ENCODE measurements at places on chromosomes 2 and 18. TPM values are rescaled to one million over a fixed set of nuclear protein-coding genes. Genes with fewer than 3 reads are reported as not detected.

The SPP2 gene
- total RNA-seq, result not detected

The STAT1 gene
- total RNA-seq, result 30.1 TPM

- DNase-seq, result no peak
Observed at GRCh38 chr2:175111200-175111657, 56.8 kb downstream of the ATF2 start.

The RAX gene
- total RNA-seq, result not detected

The SEPTIN10 gene
- total RNA-seq, result 18.3 TPM

- no peak for DNase-seq
Observed at GRCh38 chr2:85355073-85355410, 473 bp downstream of the ELMOD3 start.

DNA sequence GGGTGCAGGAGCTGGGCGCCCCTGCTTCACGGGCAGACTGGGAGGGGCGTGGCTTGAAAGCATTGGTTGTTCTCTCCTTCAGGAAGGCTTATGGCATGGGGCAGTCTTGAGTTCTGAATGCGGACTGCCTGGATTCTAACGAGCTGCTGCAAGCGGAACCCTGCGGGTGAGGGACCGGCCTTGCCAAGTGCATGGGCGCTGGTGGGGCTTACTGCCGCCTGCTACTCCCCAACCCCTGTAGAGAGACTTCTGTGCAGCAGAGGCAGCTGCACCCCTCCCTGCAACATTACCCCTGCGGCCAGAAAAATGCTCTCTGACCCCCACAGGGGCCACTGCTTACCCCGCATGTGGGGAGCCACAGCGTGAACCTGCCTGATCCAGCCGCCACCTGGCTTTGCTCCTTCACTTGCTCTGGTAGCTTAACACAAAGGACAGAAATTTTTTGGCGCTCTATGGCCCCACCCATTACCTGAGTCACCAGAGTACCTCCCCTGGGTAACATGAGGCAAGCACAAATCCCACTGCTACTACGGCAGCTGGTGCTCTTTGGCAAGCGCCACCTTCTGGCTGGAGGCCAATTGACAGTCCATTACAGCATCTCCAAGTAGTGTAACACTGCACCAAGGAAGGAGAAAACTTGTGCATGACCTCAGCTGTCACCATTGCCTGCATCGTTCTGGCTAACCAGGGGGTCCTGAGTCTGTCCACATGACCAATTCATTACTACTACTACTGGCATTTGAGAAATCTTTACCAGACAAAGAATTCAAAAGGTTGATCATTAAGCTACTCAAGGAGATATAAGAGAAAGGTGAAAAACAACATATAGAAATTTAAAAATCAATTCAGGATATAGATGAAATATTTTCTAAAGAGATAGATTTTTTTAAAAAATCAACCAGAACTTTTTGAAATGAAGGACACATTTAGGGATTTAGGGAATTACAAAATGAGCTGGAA is 35.4 kb downstream of the MYL12B start:
- peak; percentile 96 for DNase-seq
